ENCODE measurements at places on chromosomes 3 and 15.

GRCh38 chr15:89128320-89129122 is 40.3 kb downstream of the ABHD2 start:
- no peak for DNase-seq

- DNase-seq = no peak
Measured at GRCh38 chr15:56939257-56939656, 20.8 kb downstream of the TCF12 start.

DNA sequence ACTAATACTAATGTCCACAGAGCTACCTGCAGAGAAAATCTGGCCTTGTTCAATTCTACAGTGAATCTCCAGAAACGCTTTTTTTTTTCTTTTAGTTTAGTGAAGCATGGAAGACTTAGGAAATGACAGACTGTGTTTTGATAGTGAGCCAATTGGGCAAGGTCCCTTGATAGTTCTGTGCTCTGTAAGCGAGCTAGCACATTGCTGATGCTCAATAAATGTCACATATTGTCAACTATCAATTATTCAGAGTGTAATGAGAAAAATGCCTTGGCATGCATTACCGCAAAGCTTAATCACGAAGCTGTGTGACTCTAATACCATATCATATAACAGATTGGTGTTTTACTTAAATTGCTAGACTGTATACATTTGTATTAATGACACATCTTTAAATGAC is 5.2 kb upstream of the C3orf85 start:
- DNase-seq = no peak

DNA sequence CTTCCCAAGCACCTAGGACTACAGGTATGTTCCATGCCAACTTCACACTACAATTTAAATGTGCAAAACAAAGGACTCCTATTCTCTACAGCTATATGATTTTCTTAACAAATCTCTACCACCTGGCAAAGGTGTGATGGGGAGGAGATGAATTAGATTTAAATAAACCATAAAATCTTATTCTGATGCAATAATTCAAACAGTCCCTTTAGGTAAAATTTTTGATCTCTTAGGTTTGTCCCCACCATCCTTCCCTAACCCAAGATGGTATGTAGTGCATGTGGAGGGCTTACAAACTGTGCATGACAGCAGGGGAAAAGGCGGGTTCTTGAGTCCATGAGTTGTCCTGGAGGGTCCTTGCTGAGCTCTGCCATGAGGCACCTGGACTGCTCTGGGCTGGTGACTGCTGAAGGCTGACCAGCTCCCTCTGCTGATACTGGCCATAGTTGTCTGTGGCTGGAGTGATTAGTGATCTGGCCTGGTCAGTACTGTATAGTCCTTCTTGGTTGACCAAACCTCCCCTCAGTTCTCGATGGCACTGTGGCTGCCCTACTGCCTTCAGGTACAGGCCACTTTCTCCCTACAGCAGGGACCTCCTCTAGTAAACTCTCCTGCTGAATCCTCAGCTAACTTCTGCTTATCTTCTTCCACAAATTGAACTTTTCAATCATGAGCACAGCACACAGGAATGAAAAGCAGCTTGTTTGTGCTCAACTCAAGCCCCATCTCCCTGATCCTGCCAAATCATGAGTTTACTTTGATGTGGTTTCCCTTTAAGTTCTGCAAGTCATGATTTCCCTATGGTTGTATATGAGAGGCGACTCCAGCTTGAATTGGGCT is 30.1 kb downstream of the CFAP161 start:
- DNase-seq = no peak

GRCh38 chr15:45616901-45617323 is 17.9 kb upstream of the SQOR start:
- DNase-seq = no peak

- no peak for DNase-seq
Measured at GRCh38 chr15:33119273-33119672, 75.2 kb downstream of the FMN1 start.

DNA sequence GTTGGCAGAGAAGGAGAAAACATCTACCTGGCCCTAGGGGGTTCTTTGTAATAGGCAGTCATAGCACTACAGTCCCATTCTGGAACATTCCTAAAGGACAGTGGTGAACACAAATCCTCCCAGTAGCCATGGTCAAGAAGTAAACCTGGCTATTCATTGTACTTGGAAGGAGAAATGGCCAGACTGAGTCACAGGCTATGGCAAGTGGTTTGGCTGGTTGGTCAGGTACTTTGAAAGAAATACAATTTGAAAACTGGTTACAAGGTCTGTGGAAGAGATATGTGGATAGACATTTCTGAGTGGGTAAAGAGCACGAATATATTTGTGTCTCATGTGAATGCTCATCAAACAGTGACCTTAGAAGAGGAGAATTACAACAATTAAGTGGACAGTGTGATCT is 33.0 kb upstream of the FAN1 start:
- DNase-seq = no peak

- no peak for DNase-seq
Measured at GRCh38 chr15:28097656-28098359, 1.3 kb downstream of the OCA2 start.

DNA sequence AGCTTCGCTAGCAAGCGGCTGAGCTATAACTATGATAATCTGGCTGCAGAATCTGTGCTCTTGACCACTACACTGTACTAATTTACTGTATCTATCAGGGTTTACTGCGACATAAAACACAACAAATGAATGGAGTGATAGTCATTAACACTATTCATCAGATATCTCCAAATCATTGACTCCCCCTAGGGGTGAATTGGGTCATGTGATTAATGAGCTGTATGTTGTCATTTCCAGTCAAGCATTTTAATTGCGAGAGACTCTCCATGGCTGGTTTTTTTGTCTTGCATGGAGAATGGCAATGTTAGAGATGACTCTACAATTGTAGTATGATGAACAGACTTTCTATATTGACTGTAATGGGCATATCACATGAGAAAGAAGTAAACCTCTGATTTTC is 10.5 kb upstream of the TM4SF18 start:
- no peak for DNase-seq

DNA sequence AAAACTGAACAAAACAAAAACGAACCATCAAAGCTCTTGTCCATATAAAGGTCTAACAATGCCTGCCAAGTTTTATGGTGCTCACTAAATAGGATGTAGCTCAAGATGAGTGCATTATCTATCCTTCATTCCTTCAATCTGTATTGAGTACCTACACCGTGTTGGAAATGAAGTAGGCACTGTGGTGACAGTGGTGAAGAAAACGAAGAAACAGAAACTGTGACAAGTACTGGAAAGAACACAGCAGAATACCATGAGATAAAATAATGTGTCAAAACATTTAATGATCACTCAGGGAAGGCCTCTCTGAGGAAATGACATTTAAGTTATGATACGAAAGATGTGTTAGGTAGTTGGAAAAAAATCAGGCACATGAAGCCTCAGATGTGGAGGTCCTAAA is 36.2 kb downstream of the CBLB start:
- DNase-seq = no peak

DNA sequence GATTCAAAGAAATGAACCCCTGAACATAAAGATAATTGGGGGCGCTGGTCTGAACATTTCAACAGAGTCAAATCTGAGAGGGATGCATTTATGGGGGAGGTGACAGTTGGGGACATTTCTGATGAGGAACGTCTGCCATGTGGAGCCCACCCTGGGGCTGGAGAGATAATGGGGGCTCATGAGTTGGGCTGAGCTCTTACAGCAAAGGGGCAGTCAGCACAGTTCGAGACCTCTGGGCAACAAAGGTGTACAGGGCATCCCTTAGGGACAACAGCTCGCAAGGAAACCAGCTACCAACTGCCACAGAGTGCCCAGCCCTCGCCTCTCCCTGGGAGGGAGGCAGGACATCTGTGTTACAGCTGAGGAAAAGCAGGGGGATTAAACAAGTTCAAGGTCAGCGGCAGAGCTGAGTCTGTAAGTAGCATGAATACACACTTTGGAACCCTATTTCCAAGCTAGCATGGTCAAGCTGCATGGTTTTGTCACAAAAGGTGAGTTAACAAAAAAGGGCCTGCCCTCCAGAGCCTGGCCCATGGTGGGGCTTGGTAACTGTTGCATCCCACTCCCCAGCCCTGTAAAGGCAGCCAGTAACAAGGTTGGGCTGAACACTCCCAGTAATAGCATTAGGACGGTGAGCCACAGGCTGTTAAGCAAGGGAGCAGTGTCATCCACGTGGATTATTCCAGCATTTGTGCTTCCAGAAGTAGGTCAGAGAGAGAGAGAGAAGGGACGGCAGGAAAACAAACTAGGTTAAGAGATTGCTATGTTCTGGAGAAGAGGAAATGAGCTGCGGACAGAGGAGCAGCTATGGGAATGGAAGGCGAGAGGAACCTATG is 4.3 kb downstream of the GNB5 start:
- no peak for DNase-seq

DNA sequence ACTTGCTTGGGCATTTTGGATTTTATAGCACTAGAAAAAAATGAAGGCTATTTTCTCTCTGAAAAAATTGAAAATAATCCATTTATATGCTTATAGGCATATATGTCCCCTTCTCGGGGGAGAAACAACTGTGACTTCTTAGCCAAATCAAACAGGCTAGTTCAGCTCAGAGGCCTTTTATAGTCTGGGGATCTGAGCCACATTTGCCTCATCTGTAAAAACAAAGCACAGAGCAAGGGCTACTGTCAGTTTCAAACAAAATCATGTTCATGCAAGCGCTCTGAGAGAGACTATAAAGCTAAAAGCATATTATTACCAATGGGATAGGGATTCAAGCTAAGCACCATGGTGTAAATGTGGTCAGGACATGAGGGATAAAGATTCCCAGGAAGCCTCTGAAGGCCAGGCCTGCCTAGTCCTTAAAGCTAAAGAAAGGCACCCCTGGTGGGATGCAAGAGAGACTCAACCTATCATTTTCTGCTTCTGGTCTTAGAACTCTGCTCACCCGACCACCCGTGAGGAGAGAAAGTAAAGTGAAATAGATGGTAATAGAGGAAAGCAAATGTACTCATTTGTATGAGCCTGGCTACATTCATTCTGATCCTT is 51.0 kb upstream of the IL12A start:
- DNase-seq = no peak

- DNase-seq = no peak
Measured at GRCh38 chr3:72682936-72683452, 165.3 kb downstream of the SHQ1 start.

DNA sequence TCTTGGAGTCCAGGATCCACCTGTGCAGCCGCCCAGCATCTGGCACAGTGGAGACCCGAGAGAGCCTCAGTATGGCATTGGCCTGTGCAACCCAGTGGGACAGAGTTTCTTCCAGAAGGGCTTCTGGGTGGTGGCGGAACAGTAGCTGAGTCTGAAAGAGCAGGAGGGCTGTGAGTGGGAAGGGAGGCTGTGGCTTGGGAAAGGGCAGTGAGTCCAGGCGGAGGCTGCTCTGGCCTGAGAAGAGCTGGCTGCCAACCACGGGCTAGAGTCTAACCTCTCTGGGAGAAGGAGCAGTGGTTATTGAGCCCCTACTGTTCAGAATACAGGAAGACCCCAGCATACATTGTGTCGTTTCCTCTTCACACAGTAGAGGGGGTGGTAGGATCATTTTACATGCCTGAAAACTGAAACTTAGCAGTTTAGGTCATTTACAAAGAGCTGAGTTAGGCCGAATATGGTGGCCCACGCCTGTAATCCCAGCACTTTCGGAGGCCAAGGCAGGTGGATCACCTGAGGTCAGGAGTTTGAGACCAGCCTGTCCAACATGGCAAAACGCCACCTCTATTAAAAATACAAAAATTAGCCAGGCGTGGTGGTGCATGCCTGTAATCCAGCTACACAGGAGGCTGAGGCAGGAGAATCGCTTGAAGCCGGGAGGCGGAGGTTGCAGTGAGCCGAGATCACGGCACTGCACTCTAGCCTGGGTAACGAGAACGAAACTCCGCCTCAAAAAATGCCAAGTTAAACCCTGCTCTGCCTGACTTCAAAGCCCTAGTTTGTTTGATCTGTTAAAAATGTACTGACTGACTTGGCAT is 3.2 kb downstream of the AEN start:
- peak; percentile 51 for DNase-seq

DNA sequence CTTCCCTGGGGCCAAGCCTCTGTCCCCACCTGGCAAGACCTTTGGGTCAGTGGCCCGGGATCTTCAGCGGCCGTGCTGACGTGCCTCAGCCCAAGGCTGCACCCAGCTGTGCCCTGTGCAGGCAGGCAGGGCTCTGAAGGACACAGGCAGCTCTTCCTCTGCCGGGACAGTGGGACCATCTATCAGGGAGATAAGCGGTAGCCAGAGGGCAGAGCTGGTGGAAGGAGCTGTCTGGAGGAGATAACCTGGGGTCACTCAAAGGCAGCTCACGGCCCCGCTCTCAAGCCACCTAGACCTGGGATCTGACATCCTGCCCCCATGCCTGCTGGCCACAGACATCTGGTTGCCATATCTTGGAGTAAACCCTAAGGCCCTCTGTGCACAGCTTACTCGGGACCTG is 27.3 kb downstream of the DUSP7 start:
- no peak for DNase-seq

DNA sequence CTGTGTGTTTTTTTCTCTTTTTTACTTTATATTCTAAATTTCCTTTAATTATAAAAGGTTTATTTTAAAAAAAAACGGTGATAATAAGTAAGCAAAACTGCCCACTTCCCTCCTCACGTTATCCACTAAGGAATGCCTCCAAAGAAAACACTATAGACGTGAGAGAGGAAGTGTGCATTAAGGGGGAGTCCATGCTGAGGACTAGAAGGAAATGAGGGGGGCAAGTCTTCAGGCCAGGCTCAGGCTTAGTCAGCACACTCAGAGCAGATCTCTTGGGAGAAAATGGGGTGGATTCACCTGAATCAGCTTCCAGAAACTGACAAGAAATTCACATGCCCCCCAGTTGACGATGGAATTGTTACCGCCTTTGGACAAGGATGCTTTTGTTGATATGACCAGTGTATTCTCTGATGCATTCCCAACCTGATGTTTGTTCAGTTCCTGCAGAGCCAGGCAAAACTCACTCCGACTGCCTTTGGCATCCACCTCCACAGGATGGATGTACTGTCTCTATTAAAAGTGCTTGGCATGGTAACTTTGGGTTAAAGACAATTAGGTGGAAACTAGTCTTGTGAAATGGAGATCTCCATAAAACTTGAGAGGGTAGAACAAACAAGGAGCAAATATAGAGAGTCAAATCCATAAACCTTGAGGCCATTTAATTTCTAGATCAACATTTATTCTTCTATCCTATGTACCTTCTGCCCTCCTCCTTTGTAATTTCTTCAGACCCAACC is 167.8 kb downstream of the MYRIP start:
- no peak for DNase-seq

DNA sequence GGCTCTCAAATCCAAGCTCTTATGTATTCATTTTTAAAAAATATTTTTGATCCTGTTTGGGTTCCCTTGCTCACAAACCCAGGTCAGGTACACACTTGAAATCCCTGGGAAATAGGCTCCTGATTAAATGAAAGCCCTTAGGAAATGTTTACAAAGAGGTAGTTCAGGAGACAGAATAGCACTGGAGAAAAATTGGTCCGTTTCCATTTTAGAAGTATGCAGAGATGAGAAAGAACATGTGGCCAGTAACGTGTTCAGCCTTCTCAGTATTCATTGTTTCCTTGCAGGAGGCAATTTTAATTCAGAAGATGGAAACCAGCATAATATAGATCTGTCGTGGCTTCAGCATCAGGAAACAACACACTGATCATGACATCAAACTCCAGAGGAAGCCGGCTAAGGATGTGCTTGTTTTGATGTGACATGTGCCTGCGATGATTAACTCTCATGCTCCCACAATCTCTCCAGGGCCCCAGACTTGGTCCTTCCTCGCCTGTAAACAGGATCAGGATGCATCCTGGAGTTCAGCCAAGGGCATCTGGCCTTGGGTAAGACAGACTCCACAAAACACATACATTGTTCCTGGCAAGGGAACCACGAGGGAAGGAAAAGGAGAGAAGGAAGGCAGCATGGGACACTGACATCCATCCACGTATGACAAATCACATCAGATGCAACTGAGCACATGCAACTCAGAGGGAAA is 350.5 kb upstream of the THBS1 start:
- no peak for DNase-seq
